ENCODE measurements at places on chromosomes 7 and 10.
A peak's percentile ranks its signal among the peaks of the same experiment; 100 is the strongest.

DNA sequence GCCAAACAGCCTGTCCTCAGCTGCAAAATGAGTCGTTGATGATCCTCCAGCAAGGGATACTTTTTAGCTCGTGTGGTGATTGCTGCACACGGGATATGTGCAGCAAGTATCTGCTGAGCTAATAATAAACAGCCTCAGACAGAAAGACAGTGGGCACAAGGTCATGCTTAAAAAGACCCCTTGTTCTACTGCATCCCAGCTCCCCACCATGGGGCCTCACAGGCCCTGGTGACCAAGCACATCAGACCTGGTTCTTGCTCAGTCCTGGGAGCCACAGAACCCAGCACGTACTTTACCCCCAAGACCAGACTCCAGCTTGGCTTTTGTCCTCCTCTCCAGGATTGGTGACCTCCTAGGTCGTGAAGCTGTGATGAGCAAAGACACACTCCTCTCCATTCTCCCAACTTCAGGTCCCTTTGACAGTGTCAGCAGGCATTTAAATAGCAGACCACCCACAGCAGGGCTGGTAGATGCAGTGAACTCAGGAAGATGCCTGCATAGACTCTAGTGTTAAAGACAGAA is 50.5 kb downstream of the EGFR start:
- no peak for DNase-seq

DNA sequence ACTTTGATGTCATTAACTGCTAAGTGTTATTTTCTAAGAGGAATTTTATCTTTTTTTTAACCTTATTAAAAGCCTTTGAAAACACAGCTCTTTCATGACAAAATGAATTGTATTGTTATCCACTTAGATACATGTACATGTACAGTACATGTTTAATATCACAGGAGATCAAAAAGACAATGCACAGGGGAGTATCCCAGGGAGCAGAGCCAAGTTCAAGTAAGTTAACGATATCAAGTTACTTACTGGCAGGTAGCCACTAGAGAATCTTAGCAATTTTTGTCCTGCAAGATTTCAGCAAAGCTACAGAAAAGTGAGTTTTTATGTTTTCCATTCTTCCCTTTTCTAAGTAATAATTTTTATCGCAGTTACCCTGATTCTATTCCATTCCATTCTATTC is 33.9 kb upstream of the ARL4A start:
- no peak for DNase-seq

DNA sequence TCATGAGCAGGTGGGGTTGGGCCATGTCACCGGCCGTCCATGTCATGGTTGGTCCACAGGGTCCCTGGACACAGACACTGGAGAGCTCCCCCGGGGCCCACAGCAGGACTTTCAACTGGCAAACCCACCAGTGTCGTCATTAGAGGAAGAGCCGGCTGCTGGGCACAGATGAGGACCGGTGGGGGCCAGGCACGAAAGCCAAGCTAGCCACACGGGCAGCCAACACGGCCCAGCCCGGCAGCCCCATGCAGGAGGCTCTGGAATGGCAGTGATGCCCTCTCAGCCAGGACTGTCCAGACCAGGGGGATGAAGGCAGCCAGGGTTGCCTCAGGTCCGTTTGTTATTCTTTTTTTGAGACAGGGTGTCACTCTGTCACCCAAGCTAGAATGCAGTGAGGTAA is 21.1 kb upstream of the UNCX start:
- DNase-seq, result no peak

GRCh38 chr10:133213641-133214467 is 16.2 kb upstream of the UTF1 start:
- no peak for DNase-seq

- DNase-seq, result peak; percentile 71
Observed at GRCh38 chr10:43261578-43262396, 5.1 kb downstream of the RASGEF1A start.

GRCh38 chr10:60823324-60823723 is 45.0 kb downstream of the CDK1 start:
- no peak for DNase-seq

DNA sequence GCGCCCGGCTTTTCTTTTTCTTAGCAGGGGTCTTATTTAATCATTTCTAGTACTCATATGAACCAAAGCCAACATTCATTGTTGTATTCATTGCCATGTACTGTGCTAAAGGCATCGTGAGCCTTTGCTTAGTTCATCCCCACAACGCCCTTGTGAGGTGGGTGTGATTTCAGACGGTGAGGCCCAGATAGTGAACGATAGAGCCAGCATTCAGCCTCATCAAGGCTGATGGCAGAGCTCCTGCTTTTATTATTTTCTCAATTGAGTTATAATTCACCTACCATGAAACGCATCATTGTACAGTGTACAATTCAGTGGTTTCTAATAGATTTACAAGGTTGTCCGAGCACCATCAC is 50.1 kb downstream of the HK1 start:
- DNase-seq, result no peak

GRCh38 chr10:132993271-132994184 is 51.2 kb upstream of the CFAP46 start:
- no peak for DNase-seq

GRCh38 chr7:28432105-28432504 is 19.8 kb downstream of the CREB5 start:
- no peak for DNase-seq

DNA sequence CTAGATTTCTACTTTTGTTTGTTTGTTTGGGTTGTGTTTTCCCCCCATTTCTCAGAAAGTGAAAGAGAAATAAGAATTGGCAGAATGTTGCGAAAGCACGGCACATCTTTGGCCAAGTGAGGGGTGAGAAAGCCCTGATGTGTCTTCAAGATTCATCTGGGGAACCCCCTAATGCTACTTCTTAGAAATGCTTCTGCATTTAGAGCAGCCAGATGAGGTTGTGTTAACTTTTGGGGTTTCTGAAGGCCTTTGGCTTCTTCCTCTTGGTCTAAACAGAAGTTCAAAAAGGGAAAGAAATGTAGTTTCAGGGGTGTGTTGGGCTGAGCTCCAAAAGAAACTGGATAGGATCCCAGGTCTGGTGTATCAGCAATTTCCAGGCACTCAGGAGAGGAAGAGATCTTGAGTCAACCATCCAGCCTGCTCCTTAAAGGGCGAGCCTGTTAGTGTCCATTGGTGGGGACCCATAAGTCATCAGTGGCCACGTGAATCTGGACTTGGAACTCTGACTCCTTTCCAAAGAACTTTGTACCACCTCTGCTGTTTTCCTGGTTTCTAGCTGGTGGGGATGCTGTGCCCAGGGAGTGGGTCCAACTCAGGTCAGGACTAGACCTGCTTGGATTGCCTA is 6.5 kb downstream of the DUSP5 start:
- DNase-seq, result no peak

DNA sequence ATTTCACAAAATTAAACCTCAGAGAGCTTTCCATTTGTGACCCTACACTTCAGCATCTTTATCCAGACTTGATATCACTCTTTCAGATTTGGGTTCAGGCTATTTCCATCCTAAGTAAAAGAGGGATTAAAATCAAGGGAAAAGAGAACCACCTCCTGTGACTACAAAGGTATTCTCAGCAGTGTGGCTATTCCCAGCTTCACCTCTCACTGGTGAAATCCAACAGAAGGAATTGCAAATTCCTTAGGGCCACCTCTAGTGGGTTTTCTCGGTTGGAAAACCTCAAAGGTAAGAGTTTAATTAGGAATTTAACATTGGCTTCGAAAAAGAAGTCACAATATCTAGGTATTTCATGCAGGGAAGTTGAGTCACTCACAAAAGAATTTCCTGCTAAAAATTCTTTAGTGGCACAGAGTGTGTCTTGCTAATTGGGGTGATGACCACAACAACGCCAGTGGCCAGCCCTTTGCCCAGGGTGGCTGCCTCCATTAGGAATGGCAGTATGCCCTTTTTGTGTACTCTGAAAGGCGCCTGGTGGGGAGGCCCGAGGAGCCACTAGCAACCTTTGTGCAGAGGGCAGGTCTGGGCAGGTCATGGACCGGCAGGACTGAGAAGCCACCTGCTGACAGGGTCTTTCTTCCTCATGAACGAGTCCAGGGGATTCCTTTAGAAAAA is 52.2 kb downstream of the SEM1 start:
- DNase-seq, result peak; percentile 50

DNA sequence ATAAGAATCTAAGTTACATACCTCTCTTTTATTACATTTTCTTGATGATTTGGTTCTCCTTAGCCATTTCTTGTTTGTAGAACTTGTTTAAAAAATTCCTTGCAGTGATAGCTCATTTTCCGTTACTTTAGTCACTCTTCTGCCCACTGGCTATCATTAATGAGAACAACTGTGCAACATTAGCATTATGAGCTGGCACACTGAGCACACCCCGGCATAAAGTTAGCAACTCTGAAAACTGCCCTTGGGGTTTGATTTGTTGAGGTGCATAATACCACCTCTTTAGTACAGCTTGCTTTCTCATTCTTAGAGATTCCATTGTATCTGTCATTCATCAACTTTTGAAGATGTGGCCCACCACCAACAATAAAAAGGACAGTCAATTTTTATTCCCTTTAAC is 87.6 kb upstream of the ADCY1 start:
- no peak for DNase-seq

GRCh38 chr10:84077768-84078167 is 61.5 kb upstream of the GHITM start:
- no peak for DNase-seq

- DNase-seq, result no peak
Observed at GRCh38 chr7:39349452-39350123, 216.6 kb upstream of the YAE1 start.

DNA sequence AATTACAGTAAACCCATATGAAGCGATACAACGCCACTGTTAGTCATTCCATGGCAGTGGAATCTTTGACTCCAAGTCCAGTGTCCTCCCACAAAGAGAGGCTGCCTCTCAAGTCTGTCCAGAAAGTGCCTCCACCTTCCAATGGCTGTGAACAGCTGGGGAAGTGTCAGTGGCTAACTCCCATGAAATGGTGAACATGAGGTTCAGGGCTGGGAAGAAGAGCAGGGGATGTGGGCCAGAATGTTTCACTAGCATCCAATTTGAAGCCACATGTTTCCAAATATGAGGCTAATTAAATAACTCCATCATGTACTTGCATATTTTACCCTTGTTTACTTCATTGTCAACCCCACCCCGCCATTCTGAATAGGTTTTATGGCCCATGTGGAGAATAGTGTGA is 53.1 kb upstream of the CHST15 start:
- DNase-seq, result no peak

- no peak for DNase-seq
Observed at GRCh38 chr10:14407567-14407966, 76.8 kb upstream of the FRMD4A start.

- no peak for DNase-seq
Observed at GRCh38 chr10:100717166-100717565, 28.2 kb upstream of the PAX2 start.

- no peak for DNase-seq
Observed at GRCh38 chr7:73851410-73852338, 9.3 kb upstream of the TMEM270 start.

DNA sequence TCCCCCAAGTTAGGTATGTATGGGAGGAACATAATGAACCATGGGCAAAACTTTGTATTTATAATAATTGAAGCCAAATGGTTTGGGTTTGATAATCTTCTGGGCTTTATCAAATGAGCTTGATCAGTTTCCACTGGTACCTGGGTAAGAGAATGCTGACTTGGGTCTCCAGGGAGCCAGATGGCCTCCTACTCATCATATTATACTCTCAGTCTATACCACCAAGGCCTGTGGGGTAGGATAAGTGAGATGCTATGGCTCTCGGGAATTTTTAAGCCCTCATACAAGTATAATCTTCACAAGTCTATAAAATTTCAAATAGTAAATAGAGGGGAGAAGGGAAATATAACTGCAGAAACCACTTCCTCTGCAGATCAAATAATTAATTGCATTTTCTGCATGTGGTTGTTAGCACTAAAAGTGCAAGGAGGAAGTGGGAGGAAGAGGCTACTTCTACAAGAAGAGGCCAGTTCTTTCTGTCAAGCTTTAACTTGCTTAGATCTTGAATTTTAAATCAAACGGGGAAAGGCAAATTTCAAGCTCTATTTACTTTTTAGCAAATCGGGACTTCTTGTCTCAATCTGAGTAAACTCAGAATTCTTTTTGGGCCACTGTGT is 349.0 kb downstream of the SORCS1 start:
- no peak for DNase-seq

DNA sequence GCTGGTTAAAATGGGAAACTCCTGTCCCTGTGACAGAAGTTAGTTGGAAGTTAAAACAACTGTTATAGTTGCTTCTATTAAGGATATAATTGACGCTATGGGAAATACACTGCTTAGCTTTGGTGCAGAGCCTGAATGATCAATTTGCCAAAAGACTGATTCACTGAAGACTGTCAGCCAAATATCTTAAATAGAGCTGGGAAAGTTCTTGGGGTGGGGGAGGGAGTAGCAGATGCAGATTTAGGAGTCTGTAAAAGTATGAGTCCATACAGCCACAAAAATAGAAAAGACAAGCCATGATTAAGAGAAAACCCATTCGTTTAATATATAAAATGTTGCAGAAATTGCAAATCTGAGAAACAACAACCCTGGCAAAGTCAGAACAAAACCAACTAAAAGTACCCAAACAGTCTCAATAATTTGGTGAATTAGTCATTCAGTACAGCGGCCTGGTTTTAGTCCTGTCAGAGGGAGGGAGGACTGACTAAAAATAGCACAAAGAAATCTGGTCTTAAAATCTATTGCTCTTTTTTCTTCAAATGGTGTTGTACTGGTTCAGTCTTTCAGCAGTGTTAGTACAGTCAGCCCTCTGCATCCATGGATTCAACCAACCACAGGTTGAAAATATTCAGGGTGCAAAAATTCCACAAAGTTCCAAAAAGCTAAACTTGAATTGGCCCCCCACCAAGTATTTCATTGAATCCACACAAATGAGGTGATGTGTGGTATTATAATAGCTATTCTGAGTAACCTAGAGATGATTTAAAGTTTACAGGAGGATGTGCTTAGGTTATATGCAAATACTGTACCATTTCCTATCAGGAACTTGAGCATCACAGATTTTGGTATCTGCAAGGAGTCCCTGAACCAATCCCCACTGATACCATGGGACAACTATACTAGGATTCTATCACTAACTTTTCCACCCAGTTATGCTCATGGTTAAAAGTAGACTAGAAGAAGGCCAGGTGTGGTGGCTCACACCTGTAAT is 30.0 kb downstream of the STK17A start:
- DNase-seq, result no peak

DNA sequence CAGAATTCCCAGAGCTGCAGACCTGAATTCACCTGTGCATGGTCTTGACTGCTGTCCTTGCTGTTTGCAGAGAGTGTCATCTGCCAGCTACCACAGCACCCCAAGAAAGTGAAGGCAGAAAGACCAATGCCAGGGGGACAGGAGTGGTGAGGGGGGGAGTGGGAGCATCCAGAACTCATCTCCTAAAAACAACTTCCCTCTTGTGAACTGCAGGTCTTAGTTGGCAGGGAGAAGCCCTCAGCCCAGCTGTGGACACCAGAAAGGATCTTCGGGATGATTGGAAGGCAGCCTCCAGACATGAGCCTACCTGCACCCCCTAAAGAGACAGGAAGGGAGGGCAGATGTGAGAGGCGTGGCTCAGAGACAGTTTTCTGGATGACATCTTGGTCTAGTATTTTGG is 615.8 kb upstream of the MGMT start:
- no peak for DNase-seq
